ENCODE measurements at places on chromosomes 12 and 14. TPM values are rescaled to one million over a fixed set of nuclear protein-coding genes. Genes with fewer than 3 reads are reported as not detected.

PTGER2 gene
- total RNA-seq: 0.54 TPM

GLS2 gene
- 0.32 TPM for total RNA-seq

REM2 gene
- not detected for total RNA-seq

MDGA2 gene
- not detected for total RNA-seq

TRMT5 gene
- 11.8 TPM for total RNA-seq

KLRG1 gene
- not detected for total RNA-seq

INHBE gene
- 1.4 TPM for total RNA-seq

MYO1H gene
- not detected for total RNA-seq

RNU4-1 gene
- total RNA-seq: not detected

DEPDC4 gene
- 2.1 TPM for total RNA-seq

OVCH1 gene
- total RNA-seq: not detected

TTC9 gene
- total RNA-seq: 1.3 TPM

CLEC9A gene
- 0.07 TPM for total RNA-seq

CFAP54 gene
- total RNA-seq: 1.8 TPM

ABCD4 gene
- total RNA-seq: 18.2 TPM

PSMA6 gene
- total RNA-seq: 505 TPM

TRMT61A gene
- total RNA-seq: 4.8 TPM

PROX2 gene
- total RNA-seq: not detected

MYF6 gene
- total RNA-seq: not detected

ZNF384 gene
- total RNA-seq: 25.0 TPM

JPH4 gene
- total RNA-seq: not detected

OR4E2 gene
- total RNA-seq: not detected

DLK1 gene
- not detected for total RNA-seq

LYZ gene
- total RNA-seq: not detected

PTPN21 gene
- 3.7 TPM for total RNA-seq

ARHGAP9 gene
- total RNA-seq: 0.44 TPM

RIC8B gene
- 17.4 TPM for total RNA-seq

FBXL14 gene
- total RNA-seq: 7.9 TPM

IAPP gene
- total RNA-seq: not detected

CCDC197 gene
- not detected for total RNA-seq

ALDH1L2 gene
- total RNA-seq: 0.27 TPM

KLRD1 gene
- total RNA-seq: not detected

Data from M059J (cell line).